ENCODE measurements at places on chromosomes 6 and 20.
A peak's percentile ranks its signal among the peaks of the same experiment; 100 is the strongest.

GRCh38 chr6:63529498-63529897 lies 42.8 kb upstream of the LOC128125822 start:
- no peak for DNase-seq

DNA sequence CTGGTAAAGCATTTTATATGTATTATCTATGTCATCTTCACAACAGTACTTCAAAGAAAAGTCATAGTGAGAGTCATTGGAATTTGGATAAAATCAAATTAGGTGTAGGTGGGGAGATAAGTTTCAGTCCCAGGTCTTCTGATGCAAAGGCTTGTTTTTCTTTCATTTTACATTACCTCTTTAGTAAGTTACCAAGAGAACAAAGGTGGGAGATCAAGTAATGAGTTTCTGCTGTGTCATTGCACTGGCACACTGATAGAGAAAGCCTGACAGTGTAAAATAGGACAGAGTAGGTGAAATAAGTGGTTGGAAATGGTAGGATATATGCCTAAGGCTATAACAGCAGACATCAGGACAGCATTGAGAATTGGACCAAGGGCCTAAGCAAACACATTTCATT lies 250.4 kb downstream of the NKAIN2 start:
- no peak for DNase-seq

DNA sequence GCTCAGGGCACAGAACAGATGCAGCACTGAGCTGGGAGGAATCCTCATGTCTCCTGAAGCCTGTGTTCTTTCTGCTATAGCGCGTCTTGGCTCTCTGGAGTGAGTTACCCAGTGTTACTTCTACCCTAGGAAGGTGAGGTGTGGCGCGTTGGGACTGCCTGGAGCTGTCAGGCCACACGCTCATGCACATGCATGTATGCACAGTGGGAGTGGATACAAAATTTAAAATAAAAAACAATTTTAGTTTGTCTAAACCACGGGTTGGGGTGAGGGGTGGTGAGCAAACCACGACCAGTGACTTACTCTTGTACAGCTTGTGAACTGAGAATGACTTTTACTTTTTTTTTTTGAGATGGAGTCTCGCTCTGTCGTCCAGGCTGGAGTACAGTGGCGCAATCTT lies 298.6 kb upstream of the SUPT3H start:
- DNase-seq = no peak

DNA sequence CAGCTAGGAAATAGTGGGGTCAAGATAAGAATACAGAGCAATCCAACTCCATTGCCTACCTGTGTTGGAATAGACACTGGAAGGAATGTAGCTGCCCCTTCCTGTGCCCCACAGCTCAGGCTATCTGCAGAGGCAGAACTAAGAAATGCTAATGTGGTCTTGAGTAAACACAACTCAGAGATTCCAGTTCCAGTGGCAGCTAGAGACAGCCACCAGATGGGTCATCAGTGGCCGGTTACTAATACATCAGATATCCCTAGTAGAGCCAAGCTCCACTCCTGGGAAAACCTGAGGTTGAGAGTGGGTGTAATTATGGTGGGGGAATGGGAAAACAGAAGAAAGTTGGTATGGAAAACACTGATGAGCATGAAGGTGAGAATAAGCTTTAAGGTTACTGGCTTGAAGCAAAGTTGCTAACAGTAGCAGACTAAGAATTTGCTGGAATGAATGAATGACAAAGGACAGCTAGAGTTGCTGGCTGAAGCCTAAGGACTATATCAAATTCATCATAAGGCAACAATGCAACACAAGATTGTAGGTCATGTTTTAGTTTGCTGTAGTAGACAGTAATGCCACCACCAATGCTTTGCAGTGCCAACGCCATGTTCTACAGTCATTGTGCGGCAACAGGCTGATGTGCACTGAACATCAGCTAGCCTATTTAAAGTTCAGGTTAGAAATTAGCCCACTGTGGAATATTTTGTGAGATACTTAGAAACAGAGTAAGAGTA lies 28.3 kb upstream of the FAM83C start:
- DNase-seq = peak; percentile 65

DNA sequence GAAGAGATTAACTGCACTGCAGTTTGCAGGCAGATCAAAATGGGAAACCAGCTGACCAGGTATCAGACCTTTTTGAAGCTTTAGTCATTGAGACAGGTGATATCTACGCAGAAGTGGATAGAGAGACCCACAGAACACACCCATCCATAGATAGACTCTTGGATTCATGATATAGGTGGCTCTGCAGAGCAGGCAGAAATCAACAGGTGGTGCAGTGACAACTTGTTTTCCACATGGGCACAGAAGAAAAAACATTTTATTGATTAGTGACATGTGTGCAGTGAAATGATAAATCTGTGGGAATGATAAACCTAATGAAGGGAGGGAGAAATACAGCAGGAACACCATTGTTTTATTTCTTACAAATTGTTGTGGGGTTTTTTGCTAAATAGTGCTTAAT lies 45.2 kb downstream of the NUDT3 start:
- no peak for DNase-seq

DNA sequence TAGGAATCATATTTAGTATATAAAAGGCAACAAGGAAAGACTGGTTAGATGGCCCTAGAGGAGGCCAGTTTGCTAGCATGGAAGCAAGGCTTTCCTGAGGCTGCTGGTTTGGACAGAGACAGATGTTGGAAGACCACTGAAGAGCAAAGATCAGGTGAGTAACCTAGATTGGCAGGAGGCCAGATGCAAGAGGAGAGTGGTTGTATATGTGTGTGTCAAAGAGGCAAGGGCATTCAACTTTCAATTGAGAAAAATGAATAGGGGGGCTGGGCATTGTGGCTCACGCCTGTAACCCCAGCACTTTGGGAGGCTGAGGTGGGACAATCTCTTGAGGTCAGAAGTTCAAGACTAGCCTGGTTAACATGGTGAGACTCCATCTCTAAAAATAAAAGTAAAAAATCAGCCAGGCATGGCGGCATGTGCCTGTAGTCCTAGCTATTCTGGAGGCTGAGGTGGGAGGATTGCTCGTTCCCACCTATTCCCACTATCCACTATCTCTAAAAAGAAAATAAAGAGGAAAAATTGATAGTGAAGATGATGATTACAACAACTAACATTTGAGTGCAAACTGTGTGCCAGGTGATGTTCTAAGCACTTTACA lies 79.8 kb downstream of the PRDM1 start:
- DNase-seq = no peak

DNA sequence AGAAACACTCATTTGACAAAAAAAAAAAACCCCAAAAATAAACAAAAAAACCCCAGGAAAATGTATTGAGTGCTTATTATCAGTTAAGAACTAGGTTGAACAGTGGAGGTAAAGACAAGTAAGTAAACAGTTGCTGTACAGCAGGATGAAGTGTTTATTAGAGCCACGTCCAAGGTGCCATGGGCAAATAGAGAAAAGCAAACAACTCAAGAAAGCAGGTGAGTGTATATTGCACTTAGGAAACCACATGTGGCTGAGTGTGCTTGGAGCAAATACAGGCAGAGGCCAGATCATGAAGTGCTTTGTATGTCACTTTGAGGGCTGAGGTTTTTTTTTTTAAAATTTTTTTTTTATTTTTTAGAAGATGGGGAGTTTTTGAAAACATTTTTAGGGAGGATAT lies 98.3 kb downstream of the MACROD2 start:
- no peak for DNase-seq

GRCh38 chr6:136660727-136661126 lies 110.5 kb upstream of the MAP7 start:
- no peak for DNase-seq

GRCh38 chr6:93083337-93084230 lies 335.8 kb downstream of the EPHA7 start:
- no peak for DNase-seq

- no peak for DNase-seq
Observed at GRCh38 chr20:53080969-53081871, 109.1 kb downstream of the TSHZ2 start.

GRCh38 chr20:50602432-50603088 lies 88.8 kb downstream of the RIPOR3 start:
- DNase-seq = no peak

GRCh38 chr6:53947780-53948179 lies 153.0 kb downstream of the LRRC1 start:
- DNase-seq = no peak

DNA sequence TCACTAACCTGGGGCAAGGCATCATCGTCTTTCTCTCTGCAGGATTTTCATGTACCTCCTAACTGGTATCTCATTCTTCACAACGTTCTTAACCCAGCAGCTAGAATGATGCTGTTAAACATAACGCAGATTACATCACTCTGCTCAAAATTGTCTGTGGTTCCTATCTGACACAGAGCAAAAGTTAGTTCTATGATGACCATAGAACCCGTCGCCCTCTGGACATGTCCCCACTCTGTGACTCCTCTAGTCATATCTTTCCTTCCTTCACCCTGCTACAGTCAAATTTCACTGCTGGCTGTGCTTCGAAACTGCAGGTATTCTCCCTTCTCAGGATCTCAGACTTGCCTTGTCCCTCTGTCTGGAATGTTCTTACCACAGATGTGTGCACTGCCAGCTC lies 87.4 kb upstream of the TPD52L1 start:
- no peak for DNase-seq

- DNase-seq = no peak
Observed at GRCh38 chr6:155154158-155154830, 109.5 kb upstream of the CLDN20 start.

DNA sequence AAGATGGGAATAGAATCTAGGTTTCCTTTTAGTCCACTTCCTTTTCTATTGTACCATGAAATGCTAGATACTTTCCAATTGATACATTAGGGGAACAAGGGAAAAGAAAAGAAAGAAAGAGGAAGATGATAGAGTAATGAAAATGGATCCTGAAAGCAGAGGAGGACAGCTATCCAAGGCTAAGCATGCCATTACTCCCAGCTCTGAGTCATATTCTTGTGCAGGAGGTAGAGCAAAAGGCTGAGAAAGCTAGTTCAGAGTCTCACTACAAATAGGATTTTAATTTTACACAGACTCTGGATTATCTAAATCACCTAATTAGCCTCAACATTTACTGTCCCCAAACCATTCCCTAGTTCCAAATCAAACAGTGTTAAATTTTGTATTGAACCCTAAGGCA lies 23.6 kb downstream of the RWDD2A start:
- no peak for DNase-seq

GRCh38 chr6:128036808-128037570 lies 136.1 kb upstream of the THEMIS start:
- DNase-seq = no peak

DNA sequence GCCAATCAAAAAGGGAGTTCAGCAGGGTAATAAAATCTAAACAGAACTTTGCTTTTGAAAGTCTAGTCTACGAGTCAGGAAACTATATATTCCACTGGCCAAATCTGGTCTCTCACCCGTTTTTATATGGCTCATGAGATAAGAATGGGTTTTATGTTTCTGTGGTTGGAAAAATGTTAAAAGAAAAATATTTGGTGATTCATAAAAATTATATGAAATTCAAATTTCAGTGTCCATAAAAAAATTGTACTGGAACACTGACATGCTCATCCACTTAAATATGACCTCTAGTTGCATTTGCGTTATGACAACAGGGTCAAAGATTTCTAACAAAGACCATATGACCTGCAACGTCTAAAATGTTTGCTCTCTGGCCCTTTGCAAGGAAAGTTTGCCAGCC lies 22.3 kb upstream of the LAMP5 start:
- DNase-seq = no peak

DNA sequence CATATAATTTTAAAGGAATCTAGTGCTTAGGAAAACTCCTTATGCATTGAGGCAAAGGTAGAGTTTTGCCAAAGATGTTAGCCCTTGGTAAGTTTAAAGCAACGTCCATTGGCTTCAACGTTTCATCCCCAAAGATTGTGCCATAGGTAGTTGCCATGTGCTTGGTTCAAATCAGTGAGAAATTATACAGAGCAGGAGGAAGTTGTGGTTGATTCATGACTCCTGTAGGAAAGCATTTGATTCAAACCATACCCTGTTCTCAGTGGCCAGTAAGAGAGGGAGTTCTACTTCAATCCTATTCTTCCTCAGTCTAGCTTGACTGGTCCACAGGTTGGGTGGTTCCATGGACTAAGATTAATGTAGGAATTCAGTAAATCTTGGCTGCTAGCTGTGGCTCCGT lies 535.6 kb downstream of the QKI start:
- DNase-seq = no peak

- DNase-seq = no peak
Observed at GRCh38 chr20:6848041-6848440, 80.6 kb downstream of the BMP2 start.

DNA sequence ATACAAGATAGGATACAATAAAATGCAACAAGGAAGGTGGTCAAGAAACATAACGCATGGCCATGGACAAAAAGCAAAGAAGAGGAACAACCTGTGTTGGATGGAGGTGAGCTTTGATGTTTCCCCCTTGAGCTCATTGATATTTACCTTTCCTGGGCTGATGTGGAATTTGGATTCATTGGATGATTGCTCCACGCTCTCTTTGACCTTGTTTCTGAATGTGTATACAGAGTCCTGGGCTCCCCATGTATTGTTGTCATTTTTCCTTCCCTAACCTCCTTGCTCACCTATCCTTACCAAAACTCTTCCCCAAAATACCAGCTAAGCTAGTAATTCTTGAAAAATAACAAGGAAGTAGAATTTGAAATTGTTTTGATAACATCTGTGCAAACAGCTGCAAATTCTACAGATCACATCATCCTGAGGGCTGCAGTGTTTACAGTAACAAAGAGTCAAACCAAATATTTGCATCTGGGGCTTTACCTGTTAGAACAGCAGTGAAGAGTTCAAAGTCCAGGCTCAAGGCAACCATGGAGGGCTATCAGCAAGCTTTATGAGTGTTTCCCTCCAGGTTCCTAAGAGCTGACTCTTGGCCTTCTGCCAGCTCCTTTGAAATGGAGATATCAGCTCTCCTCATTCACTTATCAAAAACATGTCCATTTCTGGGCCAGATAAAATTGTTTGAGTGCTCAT lies 214.3 kb upstream of the MARCKS start:
- no peak for DNase-seq

DNA sequence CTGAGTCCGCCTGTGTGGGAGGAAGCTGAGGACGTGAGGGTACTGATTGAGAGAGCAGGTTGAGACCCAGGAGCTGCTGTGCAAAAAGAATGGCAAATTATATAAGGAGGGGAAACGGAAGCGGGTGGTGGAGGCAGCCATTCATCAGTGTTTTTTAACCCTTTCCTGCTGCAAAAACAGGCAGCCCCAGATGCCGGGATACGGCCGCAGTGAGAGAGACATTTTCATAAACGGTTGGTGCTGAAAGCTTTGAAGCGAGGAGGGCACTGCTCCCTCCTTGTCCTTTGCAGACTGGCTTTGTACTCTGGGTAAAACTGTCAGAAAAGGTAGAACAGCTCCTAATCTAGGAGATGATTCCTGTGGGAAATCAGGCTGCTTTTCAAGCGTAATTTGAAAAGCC lies 56.4 kb downstream of the TTI1 start:
- no peak for DNase-seq

DNA sequence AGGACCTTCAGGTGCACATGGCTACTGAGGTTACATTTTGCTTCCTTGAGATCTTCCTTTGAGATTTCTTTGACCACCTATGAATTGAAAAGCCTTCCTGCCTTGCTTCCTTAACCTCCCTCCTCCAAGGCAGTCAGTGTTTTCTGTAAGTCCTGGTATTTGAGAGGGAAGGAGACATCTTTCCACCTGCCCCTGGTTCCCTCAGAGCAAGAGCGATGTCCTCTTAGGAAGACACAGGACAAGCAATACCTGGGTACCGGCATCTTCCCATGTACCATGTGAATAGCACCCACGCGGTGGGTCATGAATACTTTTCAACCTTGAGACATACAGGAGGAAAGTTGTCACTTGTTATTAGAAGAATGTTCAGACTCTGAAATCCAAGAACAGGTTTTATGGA lies 37.1 kb downstream of the GINS1 start:
- DNase-seq = no peak

GRCh38 chr6:79902046-79902445 lies 45.3 kb downstream of the ELOVL4 start:
- no peak for DNase-seq

- peak; percentile 39 for DNase-seq
Observed at GRCh38 chr6:138517635-138518034, 18.3 kb upstream of the NHSL1 start.

All from HCT116 (cell line).